ENCODE measurements at places on chromosomes 1 and 21.

DNA sequence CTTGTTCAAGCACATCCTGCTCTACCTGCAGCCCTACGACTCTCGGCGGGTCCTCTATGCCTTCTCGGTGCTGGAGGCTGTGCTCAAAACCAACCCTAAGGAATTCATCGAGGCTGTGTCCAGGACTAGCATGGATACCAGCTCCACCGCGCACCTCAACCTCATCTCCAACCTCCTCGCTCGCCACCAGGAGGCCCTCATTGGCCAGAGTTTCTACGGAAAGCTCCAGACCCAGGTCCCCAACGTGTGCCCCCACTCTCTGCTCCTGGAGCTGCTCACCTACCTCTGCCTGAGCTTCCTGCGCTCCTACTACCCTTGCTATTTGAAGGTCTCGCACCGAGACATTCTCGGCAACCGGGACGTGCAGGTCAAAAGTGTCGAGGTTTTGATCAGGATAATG is 74.3 kb upstream of the MORC3 start:
- DNase-seq = no peak

DNA sequence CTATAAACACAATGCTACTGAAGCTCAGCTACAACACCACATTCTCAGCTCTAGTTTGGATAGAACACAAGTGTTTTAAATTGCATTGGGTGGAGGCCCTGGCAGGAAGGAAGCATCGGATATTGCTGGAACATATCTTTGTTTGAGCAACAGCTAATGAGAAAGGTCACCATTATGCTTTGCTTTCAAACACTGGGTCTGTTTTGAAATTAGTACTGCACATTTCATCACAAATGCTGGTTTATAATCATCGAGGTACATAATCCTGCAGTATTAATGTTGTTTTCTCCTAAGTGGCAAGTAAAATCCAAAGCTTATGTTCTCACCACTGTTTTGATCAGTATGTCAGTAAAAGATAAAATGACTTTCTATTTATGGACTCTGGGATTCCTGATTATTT is 61.5 kb upstream of the ARHGAP29 start:
- DNase-seq = no peak

GRCh38 chr1:151001602-151002001 is 5.1 kb downstream of the MINDY1 start:
- no peak for DNase-seq

- DNase-seq = no peak
Observed at GRCh38 chr1:62794053-62794452, 10.1 kb downstream of the ATG4C start.

GRCh38 chr1:235907187-235907896 is 40.6 kb upstream of the LYST start:
- no peak for DNase-seq

DNA sequence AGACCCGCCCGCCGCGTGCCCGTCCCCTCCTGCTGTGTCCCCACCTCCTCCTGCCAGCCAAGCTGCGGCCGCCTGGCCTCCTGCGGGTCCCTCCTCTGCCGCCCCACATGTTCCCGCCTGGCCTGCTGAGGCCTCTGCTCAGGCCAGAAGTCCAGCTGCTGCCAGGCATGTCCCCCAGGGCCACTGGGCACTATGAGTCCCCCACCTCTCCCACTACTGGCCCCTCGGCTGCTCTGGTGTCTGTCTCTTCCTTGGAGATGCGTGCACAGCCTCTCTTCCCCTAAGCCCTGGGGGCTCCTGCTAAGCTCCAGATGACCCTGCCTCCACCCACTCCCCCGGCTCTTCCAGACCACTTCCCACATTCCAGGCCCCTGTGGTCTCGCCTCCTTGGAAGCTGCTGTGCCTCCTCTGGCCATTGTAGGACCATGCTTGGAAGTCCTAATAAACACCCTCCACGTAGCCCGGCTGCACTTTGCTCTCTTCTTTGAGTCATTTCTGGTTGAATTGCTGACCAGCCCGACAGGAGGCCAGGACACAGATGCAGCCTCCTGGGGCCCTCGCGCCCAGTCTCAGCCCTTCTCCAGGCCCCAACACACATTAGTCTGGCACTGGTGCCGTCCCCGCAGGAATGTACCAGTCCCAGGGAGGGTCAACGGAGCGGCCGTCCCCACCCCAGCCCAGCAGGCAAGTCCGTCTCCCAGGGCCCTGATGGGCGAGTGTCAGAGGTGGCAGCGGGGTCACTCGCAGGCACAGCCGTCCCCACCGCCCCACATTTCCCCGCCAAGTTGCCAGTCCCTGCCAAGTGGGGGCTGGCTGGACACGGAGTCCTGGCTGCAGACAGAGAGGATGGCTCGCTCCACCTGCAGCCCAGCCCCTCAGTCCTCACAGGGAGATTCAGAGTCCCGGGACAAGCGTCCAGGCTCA is 1.1 kb downstream of the KRTAP10-12 start:
- no peak for DNase-seq

DNA sequence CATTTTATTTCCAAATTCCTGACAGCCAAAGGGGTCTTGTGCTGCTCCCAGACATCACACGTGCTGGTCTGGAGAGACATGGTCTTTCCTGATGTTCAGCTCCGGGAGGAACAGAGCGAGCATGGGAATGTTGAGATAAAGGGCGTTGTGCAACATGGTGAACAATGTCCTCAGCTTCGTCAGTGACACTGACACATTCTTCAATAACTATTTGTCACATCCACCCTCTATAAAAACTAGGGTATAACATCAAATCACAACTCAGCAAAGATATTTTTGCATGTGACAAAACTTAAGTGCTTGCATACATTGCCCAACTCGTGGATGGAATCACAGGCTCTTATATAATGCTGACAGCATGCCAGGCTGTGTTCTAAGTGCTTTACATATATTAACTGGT is 42.4 kb upstream of the GRHL3 start:
- no peak for DNase-seq

DNA sequence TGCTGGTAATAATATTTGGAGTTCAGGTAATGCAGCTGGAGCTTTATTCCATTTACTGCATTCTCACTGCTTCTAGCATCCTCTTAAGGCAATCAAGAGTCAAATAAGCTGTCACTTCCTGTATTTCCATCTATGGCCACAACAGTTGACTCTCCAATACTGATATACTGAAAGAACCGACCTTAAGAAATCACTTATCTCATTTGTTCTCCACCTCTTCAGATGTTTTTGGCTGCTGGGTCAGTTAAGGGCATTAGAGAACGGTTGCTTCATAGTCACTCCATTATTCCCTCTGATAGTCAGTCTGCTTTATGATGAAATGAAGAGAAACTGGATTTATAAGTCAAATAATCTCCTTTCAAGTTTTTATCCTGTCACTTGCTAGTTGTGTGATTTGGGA is 14.2 kb upstream of the RGS4 start:
- DNase-seq = no peak

DNA sequence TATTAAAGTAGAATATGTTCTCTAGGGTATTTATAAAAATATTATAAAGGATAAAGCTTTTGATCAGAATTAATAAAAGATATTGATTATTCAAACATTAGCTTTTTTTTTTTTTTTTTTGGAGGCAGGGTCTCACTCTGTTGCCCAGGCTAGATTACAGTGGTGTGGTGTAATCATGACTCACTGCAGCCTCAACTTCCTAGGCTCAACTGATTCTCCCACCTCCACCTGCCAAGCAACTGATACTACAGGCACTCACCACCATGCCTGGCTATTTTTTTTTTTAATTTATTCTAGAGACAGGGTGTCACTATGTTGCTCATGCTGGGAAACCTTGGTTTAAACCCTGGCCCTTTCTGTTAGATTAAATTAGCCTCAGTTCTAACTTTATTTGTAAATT is 188.3 kb downstream of the CLEC20A start:
- DNase-seq = no peak

GRCh38 chr1:115933625-115934024 is 42.7 kb upstream of the SLC22A15 start:
- no peak for DNase-seq

GRCh38 chr1:35929730-35930592 is 944 bp upstream of the AGO3 start:
- DNase-seq = no peak

GRCh38 chr1:51714374-51715019 is 97.6 kb downstream of the OSBPL9 start:
- DNase-seq = no peak

GRCh38 chr1:88276163-88276562 is 407.9 kb upstream of the PKN2 start:
- DNase-seq = no peak

- no peak for DNase-seq
Observed at GRCh38 chr1:171984850-171985485, 143.7 kb downstream of the DNM3 start.

DNA sequence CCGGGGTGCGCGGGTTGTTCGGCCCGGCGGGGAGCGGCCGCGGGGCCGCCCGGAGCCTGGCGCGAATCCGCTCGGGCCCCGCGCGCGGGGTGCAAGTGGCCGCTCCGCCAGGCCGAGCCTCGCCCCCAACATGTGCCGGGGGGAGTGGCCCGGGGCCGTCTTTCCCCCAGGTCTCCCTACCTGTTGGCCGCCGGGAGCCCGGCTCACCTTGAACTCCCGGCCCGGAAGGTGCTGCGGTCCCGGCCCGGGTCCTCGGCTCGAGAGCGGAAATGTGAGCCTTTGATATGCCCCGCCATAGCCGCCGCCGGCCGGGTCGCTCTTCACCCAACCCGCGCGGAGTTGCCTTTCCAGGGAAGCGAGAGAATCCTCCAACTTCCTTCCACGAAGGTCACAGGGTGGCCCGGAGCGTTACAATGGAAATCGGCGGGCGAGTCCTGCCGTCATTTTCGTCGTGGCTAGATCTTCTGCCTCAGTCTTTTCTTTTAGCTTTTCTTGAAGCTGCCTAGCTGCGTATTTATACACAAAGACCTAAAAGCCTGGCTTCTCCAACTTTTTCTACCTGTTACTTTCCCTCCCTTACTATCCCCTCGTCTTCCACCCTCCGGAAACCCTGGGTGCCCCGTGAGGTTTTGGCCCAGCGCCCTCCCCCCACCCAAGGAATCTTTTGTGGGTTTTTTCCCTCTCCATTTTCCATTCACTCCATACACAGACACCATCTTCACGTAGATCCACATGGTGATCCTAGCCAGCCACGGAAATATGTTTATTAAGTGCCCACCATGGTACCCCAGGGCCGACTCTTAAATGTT is 867 bp downstream of the PTGFRN start:
- DNase-seq = no peak

- DNase-seq = no peak
Observed at GRCh38 chr1:33735624-33736023, 128.3 kb upstream of the HMGB4 start.

GRCh38 chr21:43311301-43311817 is 115.6 kb downstream of the SIK1 start:
- no peak for DNase-seq

- DNase-seq = no peak
Observed at GRCh38 chr1:37723072-37723389, 30.7 kb downstream of the CDCA8 start.

DNA sequence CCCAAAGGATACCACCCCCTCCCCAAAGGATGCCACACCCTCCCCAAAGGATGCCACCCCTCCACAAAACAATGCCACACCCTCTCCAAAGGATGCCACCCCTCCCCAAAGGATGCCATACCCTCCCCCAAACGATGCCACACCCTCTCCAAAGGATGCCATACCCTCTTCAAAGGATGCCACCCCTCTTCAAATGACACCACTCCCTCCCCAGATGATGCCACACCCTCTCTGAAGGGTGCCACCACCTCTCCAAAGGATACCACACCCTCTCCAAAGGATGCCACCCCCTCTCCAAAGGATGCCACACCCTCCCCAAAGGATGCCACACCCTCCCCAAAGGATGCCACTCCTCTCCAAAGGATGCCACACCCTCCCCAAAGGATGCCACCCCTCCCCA is 21.6 kb upstream of the TRIM17 start:
- no peak for DNase-seq

DNA sequence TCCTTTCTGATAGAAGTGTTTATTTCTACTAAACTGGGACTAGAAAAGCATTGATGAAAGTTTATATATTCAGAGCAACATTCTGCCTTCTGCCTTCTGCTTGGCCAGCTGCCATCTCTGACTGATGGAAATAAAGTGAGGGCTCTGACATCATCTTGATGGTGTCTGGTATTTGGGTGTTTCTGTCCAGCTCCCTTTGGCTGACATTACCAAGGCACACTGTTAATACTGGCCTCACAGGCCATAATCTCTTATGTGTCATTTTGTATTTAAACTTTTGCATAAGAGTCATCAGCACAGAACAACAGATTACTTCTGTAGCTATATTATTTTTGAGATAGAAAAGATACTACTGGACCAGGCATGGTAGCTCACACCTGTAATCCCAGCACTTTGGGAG is 216.9 kb downstream of the RYR2 start:
- DNase-seq = no peak

DNA sequence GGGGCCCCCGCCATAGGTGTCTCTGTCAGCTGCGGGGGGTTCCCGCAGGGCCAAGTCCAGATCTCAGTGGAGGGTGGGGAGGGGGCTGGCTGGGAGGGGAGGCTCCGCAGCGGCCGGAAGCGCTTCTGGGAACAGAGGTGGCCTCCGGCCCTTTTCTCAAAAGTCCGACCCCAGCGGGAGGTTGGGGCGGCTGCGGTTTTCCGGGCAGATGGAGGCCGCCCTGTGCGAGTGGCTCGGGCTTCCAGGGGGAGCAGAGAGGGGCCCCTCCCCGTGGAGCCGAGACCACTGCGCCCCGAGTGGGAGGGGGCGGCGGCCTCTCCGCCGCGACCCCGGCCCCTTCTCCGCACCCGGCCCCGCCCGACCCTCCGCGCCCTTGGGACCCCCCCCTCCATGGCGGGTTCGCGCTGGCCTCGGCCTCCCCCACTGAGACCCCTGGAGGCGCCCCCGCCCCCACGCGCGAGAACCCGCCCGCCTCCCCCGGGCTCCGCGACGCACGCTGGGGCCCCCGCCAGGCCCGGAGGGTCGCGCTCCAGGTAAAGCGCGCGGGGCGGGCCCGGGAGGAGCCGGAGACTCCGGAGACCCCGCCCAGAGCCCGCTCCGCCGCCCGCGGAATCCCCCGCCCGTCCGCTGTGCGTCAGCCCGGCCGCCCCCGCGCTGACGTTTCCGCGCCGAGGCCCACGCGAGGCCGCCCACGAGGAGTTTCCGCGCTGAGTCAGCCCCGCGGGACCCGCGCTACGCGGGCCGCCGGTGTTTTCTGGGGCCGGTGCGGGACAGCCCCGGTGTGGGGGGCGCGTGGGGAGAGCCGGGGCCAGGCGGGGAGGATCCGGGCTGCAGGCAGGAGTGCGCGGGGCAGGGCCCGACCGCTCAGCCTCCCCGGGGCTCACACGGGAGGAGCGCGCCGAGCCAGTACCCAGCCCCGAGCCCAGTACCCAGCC is 5.2 kb downstream of the TNFRSF18 start:
- DNase-seq = no peak

DNA sequence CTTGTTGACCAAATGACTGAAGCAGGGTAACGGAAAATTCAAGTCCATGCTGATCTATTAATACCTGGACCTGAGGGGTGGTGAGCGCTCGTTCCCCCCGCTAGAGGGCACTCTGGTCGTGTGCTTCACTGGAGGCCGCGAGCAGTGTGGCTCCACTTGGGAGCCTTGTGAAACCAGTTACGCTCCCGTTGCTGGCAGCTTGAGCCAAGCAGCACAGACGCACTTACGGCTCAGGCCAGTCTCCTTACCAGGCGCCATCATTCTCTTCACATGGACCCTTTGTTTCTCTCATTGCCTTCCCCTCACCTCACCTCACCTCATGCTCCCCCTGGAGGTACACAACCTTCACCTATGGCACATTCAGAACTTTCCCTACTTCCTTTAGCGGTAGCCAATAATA is 49.7 kb upstream of the TSPAN2 start:
- DNase-seq = no peak
